Stimulated activated CD8-positive, alpha-beta memory T cell treated with anti-CD3 and anti-CD28 coated beads, Interleukin-7, amount 100 ng/mL, for 1 hour (primary cell): ENCODE measurements at places on chromosomes 4 and X.

DNA sequence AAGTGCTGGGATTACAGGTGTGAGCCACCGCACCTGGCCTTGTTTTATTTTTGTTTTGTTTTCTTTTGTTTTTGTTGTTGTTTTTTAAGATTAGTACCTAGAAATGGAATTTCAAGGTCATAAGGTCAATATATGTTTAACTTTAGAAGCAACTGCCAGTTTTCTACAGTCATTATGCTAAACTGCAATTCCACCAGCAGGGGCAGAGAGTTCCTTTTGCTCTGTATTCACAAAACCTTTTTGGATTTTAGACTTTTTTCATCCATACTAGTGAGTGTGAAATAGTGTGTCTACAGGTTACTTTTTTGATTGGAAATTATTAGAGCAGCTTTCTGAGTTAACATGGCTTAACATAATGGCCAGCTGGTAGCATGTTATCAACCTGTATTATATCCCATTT lies 580.6 kb downstream of the TRIML1 start:
- no peak for DNase-seq

DNA sequence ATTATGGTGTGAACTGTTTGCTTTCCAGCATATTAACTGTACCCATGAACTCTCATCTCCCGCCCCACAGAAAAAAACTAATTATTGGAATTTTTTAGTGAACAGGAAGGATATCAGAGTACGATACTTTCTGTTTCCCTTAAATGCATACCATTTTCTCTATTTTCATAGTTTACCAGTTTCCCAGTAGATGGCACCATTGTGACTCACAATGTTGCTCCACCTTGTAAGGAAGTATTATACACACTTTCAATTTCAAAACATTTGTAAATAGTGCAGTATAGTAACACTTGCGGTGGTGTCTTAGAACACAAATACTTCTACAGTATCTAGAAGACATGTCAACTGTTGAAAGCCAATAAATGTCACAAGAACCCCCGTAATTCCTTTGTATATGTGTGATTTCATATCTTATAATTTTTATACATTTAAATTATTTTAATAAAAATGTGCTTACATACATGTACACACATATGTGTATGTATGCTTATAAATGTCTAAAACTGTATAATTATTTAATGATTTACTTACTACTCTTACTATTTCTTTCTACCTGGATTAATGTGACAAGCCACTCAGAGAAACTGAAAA lies 167.3 kb downstream of the SLIT2 start:
- no peak for DNase-seq

DNA sequence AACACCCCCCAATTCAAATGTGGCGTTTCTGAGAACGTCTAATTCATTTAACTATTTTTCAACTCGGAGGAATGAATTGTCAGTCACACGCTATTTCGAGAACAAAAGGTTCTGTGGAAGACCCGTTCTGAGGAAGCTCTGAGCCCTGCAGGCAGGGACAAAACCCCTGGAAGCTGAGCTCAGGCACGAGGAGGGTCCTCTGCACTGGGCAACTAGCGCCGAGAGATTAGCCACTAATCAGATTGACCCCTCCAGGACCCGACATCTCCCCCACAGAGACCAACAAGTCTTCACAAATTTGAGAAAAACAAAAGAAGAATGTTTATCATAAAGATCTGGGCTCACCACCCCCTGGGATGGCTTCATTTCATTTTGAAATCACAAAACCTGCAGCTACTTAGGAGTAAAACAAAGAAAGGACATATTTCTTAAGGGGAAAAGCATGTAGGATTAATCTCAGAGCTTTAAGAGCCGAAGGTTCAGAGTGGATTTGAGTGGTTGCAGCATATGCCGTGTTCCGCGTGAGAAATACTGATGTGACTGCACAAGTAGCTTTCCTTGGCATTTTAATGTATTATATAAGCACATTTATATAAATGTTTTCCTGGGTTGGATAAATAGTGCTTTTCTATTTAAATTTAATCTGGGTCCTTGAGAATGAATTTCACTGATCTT lies 41.8 kb downstream of the ADRA2C start:
- no peak for DNase-seq

GRCh38 chr4:71392109-71392508 lies 53.3 kb downstream of the SLC4A4 start:
- DNase-seq: no peak

DNA sequence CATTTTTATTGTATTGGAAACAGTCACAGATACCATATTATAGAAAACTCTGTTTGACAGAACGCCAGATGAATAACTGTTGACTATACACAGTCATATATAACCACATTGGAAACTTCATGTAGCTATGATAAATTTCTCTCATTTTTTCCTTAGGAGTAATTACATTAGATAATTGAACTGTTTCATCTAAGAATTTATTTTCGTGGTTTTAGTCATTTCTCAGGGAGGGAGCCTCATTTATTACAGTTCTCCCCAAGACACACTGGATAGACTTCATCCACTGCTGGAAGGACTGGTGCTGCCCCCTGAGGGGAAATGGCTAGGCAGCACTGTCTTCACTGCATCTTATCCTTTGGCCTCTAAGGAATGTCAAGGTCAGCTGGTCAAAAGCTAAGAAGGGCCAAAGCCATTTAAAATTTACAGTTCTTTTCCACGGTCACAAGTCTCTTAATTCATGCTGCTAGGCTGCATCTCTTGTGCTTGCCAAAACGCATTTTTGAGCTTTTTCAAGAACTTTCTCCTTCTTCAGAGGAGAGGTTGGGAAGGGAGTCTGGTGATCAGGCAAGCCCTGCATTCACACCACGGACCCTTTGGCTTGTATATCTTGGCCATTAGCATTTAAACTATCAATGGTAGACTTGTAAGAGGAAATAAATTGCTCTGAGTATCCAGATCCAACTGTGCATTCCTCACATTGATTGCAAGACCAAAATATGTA lies 145.1 kb downstream of the CBR4 start:
- no peak for DNase-seq

GRCh38 chrX:3393581-3394111 lies 47.2 kb upstream of the MXRA5 start:
- DNase-seq: no peak

- no peak for DNase-seq
These were observed 86.5 kb upstream of the CBLL2 start for GRCh38 chrX:22186165-22186564.

- DNase-seq: no peak
These were observed 52.8 kb downstream of the ADGRG4 start for GRCh38 chrX:136353526-136354093.

GRCh38 chrX:115410731-115411428 lies 121.4 kb downstream of the LUZP4 start:
- no peak for DNase-seq
